ENCODE measurements at places on chromosomes 4 and X.

GRCh38 chr4:84342161-84342560 is 156.9 kb downstream of the NKX6-1 start:
- DNase-seq = no peak

- no peak for DNase-seq
Observed at GRCh38 chr4:148674876-148675275, 232.7 kb upstream of the NR3C2 start.

- DNase-seq = no peak
Observed at GRCh38 chr4:16772366-16772850, 126.0 kb downstream of the LDB2 start.

- DNase-seq = no peak
Observed at GRCh38 chr4:173171987-173172386, 3.4 kb downstream of the GALNT7 start.

GRCh38 chr4:80305466-80305865 is 30.1 kb upstream of the CFAP299 start:
- DNase-seq = no peak

- DNase-seq = no peak
Observed at GRCh38 chr4:42119886-42120285, 32.6 kb downstream of the BEND4 start.

- no peak for DNase-seq
Observed at GRCh38 chr4:145230726-145231125, 50.3 kb upstream of the OTUD4 start.

DNA sequence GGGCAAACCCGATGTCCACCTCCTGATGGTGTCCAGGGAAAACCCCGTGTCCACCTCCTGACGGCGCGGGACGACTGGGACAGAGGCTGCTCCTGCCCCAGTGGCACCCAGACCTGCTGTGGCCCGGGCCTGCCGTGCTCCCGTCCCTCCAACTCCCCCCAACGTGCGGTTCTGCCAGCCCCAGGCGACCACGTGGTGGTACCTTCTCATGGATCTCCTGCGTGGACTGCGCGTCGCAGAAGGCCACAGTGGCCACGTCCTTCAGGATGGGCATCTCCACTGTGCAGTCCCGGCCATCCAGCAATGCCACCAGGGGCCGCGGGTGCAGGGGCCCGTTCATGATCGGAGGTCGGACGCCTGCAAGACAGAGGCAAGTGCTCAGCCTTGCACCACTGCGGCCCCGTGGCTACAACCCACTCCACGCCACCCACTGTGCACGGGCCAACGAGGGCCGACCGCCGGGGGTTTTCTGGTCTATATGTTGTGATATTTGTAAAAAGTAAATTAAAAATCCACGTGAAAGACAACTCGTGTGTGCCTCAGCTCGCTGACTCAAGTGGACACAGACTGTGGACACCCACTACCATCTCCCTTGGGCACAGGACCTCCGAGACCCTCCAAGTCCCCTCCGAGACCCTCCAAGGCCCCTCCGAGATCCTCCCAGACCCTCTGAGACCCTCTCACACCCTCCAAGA is 10.8 kb downstream of the CTBP1 start:
- peak; percentile 64 for DNase-seq

- no peak for DNase-seq
Observed at GRCh38 chr4:188854436-188854835, 715.2 kb downstream of the TRIML1 start.

- DNase-seq = no peak
Observed at GRCh38 chrX:19698122-19698521, 182.8 kb upstream of the MAP3K15 start.

DNA sequence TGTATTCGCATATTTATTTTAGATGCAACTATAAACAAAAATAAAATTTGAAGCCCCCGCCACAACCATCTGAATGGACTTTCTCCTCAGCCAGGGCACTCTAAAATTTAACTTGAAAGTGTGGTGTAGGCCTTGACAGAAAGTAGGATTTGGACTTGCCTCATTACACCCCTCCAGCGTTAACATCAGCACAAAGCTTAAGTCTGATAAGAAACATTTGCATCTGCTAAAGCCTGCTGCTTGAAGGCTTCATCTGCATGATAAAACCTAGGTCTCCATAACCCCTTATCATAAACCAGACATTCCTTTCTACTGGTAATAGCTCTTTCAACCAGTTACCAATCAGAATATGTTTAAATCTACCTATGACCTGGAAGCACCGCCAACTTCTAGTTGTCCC is 1046.5 kb downstream of the FAT4 start:
- no peak for DNase-seq

- DNase-seq = no peak
Observed at GRCh38 chr4:120431180-120431579, 364.5 kb upstream of the MAD2L1 start.

DNA sequence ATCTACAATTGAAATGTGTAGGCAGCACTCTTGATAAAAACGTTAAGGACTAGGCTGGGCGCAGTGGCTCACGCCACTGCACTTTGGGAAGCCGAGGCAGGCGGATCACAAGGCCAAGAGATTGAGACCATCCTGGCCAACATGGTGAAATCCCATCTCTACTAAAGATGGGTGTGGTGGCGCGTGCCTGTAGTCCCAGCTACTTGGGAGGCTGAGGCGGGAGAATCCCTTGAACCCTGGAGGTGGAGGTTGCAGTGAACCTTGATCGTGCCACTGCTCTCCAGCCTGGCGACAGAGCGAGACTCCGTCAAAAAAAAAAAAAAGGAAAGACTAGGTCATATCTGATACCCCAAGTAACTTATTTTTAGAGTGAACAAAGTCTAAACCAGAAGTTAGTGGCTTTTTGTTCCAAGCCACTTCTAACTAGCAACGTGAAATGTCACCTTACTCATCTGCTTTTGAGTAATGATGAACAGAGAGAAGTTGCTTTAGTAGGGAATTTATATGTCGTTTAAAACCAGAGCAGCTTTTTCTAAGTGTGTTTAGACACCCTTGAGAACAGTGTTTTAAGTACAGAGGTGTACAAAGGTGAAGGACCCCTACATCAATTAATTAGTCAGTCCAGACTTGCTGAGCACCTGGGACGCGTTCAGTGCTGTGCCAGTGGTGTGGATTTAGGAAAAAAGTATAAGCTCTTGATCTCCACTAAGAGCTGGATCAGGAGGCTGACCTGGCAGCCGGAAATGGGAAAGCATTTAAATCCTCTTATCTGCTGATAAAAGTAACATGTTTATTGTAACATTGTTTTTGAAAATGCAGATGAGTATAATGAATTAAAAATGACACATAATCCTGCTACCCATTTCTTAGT is 23.5 kb downstream of the SPRY1 start:
- DNase-seq = no peak

DNA sequence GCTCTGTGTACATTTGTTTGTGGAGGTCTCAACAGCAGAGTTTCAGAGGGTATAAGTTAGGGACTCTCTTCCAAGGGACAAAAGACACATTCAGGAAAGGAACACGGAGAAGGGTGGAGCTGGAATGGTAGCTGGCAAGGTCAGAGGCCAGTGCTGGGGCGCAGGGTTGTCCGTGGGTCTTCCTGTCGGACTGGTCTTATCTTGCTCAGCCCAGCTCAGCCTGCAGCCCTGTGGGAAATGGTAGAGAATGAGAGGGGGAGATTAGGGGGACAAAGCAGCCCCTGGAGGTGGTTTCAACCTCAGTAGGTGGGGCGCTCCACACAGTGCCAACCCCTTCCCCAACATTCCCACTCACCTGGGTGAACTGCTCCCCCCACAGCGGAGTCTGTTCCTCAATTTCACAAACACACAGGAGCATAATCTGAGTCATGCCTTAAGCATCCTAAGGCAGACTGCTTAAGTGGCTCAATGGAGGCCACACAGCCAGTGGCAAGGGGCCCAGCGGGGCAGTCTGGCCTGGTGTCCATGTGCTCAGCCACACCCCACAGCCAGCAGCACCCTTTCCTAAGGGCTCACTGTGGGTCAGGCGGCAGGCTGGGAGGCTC is 6.9 kb upstream of the HDAC6 start:
- DNase-seq = peak; percentile 81

DNA sequence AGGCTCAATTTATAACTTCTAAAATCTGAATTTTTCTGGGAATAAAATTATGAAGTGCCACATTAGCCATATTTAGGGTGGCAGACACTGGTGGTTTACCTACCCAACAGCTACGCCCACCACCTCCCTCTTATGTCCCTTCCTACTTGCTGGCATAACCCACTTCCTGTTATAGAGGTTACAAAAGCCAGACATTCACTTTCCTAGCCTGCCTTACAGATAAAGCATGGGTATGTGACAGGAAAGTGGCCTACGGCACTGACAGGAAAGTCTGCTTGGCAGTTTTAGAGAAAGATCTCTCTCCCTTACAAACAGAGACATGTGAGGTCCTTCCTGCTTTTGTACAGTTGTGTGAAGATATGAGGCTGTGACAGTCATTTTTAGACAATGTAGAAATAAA is 12.4 kb downstream of the DDX53 start:
- no peak for DNase-seq

GRCh38 chr4:20474119-20474518 is 222.4 kb downstream of the SLIT2 start:
- no peak for DNase-seq

DNA sequence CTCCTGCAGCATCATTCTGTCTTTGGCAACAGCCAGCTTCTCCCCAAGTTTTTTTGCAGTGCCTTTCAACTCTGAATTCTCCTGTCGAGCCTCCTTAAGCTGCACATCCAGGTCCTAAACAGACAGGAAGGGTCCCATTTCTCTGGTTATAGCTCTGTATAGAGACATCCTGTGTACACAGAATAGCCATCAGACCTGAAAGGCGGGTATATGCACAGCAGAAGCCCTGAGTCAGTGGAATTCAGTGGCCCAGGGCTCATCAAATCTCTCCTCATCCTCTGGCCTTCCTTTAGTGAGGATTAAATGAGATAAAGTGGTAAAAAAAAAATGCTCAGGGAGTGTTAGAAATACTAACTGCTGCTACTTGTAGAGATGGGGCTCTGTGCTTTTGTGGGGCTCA is 73.8 kb downstream of the FAM184B start:
- DNase-seq = no peak

- no peak for DNase-seq
Observed at GRCh38 chr4:13548059-13548983, 4.0 kb upstream of the NKX3-2 start.

- no peak for DNase-seq
Observed at GRCh38 chr4:76895619-76896018, 2.3 kb downstream of the SOWAHB start.

DNA sequence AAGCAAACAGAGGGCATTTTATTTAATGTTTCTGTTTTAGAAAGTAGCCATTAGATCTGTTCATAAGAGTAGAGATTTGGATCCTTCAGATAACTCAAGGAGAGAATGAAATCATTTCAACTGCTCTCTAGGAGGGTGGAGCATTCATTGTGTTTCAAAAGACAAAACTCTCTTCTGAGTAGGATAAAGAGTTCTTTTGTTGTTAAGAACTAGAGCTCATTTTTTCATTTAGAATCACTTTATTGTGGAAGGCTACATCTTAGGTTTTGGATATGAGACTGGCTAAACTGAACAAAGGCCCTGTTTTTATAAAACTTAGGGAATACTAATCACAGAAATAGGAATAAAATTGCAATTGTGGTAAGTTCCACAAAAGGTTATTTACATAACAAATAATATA is 193.9 kb upstream of the PCDH10 start:
- DNase-seq = no peak

GRCh38 chr4:98473046-98473445 is 185.4 kb downstream of the TSPAN5 start:
- no peak for DNase-seq

- DNase-seq = no peak
Observed at GRCh38 chrX:18607966-18608365, 63.9 kb downstream of the RS1 start.

DNA sequence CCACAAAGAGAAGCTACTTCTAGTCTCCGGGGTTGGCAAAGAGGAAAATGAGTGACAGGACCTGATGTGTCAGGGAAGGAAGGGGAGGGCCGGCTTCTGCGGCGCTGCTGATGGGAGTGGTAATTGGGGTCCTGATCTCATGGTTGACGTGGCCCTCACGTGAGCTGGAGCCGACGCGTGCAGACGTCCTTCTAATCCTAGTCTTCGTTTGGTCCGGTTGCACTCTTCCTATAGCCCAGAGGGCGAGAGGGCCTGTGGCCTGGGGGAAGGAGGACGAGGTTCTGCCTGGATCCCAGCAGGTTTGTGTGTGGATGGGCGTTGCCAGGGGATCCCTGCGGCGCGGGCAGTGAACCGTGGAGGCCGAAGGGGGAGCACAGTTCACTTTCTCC is at the start of gene ARMCX1:
Gene ARMCX1, plus strand, starts transcription at position 186 of the 389 bp plus-strand sequence. CDS start 2,384 bp downstream, outside the sequence.
- DNase-seq = peak; percentile 79

- DNase-seq = no peak
Observed at GRCh38 chr4:171538601-171539100, 274.6 kb upstream of the GALNTL6 start.

GRCh38 chrX:100411802-100412715 is 2.0 kb upstream of the PCDH19 start:
- no peak for DNase-seq

DNA sequence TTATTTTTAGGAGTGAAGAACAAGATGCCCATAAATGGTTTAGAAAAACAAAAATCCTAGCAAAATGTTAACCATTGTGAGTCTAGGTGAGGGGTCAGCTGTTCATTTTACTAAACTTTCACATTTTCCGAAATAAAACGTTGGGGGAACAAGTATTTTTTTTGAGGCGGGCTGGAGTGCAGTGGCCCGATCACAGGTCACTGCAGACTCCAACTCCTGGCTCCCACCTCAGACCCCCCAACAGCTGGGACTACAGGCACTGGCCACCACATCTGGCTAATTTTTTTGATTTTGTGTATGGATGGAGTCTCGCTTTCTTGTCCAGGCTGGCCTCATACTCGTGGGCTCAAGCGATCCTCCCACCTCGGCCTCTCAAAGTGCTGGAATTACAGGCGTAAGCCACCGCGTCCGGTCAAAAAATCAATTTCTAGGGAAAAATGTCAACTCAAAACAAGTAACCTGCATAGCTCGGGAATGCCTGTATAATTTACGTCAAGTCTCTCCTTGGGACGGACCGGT is 742 bp upstream of the TAF1 start:
- DNase-seq = no peak

- no peak for DNase-seq
Observed at GRCh38 chr4:7855731-7856130, 83.9 kb downstream of the AFAP1 start.

DNA sequence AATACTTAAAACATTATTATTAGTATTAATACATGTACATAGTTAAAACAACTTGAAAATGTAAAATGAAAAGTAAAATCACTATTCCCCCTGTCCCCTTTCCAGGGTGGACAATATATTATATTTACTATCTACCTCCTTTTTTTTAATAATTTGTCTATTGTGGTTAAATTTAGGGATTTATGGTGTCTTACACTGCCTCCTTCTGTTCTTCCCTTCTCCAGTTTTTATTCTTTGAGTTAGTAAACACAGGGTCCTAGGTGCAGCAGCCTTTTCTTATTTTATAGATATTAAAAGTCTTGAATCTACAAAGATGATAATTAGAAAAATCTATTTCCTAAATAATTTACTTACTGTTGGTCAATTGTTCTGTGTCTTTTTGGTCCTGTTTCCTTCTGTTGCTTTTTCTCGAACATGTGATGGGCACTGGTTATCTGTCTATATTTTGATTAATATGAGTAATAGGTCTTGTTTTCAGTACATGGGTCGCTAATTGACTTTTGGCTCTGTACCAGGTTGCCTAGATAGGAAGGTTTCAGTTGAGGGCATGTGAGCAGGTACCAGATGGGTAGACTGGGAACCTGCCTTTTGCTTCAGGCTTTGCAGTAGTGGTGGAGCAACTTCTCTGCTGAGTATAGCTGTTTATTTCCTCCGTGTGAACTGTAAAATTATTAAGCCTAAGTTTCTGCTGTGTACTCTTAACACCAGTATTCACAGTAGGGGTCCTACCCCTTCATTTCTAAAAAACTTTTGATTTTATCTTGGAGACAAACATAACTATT is 1.1 kb downstream of the NUDT9 start:
- no peak for DNase-seq

- DNase-seq = no peak
Observed at GRCh38 chrX:135489542-135489941, 30.9 kb upstream of the INTS6L start.

All from upper lobe of right lung (tissue), 1 donor.